Stimulated activated naive CD4-positive, alpha-beta T cell treated with Interleukin-2 at 50 U/mL for 16 hours (primary cell): ENCODE measurements at places on chromosomes 7 and 10.

DNA sequence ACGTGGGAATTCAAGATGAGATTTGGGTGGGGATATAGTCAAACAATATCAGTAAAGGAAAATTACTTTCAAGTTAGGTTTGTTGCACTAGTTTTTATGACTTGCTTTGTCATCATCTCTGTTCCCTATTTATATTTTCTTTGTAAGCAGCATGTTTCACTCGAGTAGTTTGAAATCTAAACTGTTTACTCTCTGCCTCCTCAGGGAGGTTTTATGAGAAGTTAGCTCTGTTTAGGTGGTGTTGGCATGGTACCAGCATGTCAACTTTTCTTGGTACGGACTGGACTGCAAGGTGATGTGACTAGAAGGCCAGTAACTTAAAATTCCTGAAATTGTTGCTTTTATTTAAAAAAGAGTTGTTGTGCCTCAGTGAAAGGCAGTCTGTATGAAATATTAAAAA lies 59.2 kb upstream of the MTPN start:
- no peak for DNase-seq

DNA sequence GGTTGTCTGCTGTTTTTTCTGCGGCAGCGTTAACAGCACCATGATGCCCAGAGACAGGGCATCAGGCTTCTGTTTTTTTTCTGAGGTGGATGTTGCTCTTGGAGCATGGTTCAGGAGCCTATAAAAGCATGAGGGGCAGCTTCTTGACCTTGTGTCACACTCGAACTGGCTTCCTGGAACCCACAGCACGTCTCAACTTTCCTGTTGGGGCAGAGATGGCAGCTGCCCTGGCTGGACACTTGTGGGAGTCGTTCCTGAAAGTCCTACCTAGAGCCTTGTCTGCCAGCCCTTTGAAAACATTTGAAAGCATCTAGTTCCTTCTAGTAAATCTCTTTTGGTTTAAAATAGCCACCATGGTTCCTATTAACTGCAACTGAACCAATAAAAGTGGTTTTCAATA lies 28.9 kb upstream of the PRKAG2 start:
- DNase-seq = no peak

- DNase-seq = no peak
Measured at GRCh38 chr7:112770051-112770450, 20.1 kb downstream of the TMEM168 start.

DNA sequence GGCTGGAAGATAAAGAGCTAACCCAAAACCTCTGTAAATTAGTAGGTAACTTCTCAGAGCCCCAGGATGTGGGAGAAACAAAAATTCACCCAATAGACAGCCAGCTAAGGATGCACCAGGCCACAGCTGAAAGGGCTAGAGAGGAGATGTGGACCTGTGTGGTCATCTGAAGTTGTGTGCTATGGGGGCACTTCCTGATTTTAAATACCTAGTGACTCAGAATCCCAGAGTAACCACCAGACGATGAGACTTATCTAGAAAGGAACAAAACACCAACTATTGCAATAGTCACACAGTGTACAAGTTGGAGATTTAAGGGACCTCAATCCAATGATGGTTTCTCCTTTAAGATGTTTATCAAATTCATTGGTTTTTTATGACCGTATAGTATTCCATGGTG lies 408.3 kb upstream of the ANKRD30A start:
- no peak for DNase-seq

DNA sequence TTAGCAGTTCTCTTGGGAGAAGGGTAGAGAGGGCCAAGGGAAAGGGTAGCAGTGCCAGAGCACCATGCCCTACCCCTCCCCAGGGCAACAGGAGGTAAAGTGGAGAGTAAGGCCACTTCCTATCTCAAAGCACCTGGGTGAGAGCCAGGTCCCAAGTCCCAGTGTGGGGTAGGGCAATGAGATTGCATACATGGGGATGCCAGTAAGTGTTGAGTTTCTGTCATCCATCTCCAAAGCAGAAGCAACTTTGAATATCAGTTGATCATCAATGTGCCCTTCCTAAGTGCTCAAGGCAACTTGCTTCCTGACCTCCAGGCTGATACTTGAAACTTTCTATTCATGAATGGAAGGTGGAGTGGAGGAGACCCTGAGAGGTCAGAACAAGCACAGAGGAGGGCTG lies 2.2 kb upstream of the CAMK2G start:
- DNase-seq = no peak

- peak; percentile 21 for DNase-seq
Measured at GRCh38 chr7:149071641-149072437, 18.7 kb downstream of the ZNF786 start.

DNA sequence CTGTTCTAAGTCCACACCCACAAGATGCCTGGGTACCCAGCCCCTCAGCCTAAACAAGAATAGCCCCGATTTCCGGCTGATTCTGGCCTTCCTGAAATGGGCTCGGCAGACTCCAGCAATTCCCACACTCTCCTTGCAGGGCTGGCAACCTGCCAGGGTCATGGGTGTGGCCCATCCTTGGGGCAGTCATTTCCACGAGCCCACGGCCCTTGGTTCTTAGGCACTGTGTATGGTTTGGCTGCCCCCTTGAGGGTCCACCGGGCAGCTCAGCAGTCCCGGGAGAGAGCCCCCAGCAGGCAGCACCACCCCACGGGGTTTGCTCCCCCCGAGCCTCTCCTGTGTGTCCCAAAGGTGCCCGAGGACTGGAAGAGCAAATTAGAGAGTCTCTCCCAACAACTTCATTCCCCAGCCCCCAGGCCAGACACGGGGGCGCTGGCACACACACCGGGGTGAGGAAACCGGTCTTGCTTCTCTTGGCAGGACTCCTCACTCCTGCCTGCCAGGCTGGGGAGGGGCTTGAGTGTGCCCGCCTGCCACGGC lies 142.2 kb downstream of the EMX2 start:
- no peak for DNase-seq

- no peak for DNase-seq
Measured at GRCh38 chr10:93854975-93855374, 38.8 kb upstream of the SLC35G1 start.

DNA sequence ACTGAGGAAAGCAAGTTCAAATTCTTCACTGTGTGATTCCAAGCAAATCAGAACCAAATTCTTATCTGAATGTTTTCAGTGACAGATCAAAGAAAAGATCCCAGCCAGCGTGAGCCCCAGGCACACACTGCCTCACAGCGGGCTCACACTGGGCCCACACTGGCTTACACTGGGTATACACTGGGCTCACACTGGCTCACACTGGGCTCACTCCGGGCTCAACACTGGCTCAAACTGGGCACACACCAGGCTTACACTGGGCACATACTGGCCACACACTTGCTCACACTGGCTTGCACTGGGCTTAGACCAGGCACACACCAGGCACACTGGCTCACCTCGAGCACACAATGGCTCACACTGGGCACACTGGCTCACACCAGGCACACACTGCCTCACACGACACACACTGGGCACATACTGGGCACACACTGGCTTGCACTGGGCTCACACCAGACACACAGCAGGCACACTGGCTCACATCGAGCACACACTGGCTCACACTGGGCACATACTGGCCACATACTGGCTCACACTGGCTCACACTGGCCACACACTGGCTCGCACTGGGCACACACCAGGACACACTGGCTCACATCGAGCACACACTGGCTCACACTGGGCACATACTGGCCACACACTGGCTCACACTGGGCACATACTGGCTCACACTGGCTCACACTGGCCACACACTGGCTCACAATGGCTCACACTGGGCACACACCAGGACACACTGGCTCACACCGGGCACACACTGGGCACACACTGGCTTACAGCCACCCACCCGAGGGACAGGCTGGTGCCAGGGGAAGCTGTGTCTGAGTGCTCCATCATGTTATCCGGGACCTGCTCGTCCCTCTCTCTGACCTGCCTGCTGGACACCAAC lies 156.3 kb downstream of the PTPRN2 start:
- no peak for DNase-seq

DNA sequence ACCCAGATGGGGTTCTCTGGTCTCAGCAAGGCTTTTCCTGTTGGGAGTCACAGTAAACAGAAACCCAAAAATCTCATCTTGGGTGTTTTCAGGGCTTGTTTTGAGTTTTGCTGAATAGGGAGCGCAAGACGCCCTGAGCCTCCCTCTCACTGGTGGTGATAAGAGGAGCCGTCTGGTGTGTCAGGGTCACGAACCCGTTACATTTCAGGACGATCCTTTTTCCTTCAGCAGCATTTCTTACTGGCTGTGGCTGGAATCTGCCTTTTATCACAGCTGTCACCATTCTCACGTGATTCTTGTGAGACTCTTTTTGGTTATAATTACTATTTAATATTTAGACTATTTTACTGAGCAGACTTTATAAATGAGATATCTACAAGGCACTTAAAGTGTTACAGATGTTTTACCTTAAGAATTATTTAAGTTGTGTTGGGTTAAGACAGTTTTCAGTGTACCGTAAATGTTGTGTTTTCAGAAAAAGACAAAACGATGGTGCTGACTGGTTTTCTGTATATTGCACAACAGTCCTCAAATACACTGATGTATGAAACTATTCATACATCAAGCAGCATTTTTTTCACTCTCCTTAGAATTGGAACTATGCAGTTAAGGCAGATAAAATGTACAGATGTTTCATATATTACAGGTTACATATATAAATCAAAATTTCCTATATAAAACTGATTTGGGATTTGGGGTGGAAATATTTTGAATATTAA lies 2.2 kb upstream of the GET4 start:
- DNase-seq = no peak

DNA sequence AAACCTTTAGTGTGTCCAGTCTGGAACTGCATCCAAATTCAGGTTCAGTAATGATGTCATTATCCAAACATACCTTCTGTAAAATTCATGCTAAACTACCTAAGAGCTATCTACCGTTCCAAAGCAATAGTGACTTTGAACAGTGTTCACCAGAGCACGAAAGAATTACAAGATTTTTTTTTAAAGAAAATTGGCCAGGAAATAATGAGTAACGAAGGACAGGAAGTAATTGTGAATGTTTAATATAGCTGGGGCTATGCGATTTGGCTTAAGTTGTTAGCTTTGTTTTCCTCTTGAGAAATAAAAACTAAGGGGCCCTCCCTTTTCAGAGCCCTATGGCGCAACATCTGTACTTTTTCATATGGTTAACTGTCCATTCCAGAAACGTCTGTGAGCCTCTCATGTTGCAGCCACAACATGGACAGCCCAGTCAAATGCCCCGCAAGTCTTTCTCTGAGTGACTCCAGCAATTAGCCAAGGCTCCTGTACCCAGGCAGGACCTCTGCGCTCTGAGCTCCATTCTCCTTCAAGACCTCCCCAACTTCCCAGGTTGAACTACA lies 694 bp upstream of the FAS start:
- no peak for DNase-seq

- no peak for DNase-seq
Measured at GRCh38 chr10:112288486-112288885, 5.3 kb downstream of the TECTB start.

DNA sequence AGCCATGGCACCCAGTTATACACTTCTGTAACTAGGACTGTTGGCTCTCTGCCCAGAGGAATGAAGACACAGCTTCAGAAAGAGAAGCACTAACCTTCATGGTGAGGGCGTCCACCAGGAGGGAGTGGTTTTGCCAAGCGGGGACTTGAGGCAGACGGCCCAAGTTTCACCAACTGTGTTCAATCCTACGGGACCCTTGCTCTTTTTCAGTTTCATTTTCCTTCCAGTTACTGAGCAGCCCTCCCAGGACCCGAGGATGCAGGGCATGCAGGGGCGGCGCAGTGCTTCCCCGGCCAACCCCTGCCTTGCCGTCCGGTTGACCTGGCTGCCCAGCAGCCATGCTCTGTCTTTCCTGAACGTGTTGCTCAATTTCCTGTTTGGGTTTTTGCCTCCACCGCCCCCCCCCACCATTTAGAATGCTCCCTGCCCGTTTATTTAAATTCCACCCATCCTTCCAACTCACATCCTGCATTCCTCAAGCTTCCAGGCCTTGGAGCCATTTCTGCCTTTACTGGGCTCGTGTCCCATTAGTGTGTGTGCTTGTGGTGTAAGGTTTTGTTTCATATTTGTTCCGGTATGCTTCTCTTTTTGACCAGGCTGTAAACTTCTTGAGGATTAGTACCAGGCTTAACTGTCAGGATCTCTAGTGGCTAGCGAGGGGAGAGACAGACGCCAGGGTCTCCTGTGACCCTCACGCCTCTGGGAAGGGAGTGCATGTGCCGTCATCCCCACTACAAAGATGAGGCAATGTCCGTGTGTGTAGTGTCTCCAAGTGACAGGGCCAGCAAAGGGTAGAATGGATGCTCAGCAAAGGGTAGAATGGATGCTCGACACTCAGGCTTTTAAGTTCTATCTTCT lies 31.6 kb downstream of the IL15RA start:
- DNase-seq = no peak

GRCh38 chr7:155984609-155985405 lies 172.5 kb upstream of the SHH start:
- no peak for DNase-seq

DNA sequence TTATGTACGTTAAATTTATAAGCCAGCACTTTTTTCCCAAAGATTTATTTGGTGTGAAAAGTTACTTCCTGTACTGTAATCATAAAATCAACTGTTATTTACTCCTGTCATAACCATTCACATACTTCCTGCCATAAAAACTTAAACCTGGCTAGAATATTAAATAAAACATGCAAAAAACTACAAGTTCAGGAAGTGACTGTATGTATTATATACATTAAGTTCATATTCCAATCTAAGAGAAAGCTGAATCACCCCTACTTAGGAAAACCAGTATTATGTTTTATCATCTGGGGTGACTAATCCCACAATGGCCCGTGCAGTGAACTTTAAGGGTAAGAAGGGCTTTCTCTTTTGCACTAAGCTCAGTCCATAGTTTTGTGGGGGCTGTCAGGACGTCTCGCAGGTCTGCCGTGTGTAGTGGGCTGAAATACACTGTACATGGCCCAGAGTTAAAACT lies 183.7 kb upstream of the KLF14 start:
- no peak for DNase-seq

DNA sequence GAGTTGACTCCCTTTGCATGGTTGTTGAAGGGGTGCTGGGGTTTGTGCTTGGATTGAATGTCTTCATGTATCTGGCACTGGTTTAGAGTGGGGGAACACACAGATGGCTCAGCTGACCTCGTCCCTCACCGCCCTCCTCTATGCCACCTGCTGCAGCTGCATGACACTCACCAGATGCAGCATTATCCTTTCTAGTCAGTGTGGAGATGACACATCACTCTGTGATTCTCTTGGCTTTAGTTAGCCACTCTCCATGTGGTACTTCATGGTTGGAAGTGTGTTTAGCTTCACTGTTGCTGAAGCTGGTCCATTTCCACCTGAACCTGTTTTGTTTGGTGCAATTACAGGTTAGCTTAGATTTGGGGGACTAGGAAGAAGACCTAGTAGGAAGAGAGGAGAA lies 56.3 kb upstream of the BMPER start:
- DNase-seq = no peak

GRCh38 chr10:106082865-106083264 lies 1081.6 kb downstream of the SORCS1 start:
- no peak for DNase-seq

GRCh38 chr10:113557424-113557862 lies 4.6 kb downstream of the HABP2 start:
- DNase-seq = no peak
